ENCODE measurements at places on chromosomes 7 and 10. TPM values are rescaled to one million over a fixed set of nuclear protein-coding genes. Genes with fewer than 3 reads are reported as not detected.

DNA sequence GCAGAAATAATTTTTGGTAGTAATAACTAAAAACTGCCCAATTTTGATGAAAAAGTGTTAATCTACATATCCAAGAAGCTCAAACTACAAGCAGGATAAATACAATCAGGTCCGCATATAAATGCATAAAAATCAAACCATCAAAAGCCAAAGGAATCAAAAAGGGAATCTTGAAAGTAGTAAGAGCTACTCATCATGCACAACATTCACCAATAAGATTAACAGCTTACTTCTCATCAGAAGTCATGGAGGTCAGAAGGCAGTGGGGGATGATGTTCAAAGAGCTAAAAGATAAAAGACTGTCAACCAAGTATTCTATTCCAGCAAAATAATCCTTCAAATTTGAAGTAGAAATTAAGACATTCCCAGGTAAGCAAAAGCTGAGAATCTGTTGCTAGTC is 76.4 kb downstream of the CRPPA start:
- no peak overlapping the region for H3K27ac ChIP-seq
- no peaks in the 10 kb centered on the region for H3K27me3 ChIP-seq
- H3K4me3 ChIP-seq, result no peak overlapping the region
- no peak for DNase-seq
- H3K36me3 ChIP-seq, result no peaks in the 10 kb centered on the region

GRCh38 chr10:70601746-70602145 is 795 bp downstream of the PRF1 start:
- no peaks in the 10 kb centered on the region for H3K27me3 ChIP-seq
- peaks cover 32% of the 10 kb centered on the region for H3K36me3 ChIP-seq
- no peak for DNase-seq
- peaks cover 36% of the 10 kb centered on the region for H3K4me1 ChIP-seq

DNA sequence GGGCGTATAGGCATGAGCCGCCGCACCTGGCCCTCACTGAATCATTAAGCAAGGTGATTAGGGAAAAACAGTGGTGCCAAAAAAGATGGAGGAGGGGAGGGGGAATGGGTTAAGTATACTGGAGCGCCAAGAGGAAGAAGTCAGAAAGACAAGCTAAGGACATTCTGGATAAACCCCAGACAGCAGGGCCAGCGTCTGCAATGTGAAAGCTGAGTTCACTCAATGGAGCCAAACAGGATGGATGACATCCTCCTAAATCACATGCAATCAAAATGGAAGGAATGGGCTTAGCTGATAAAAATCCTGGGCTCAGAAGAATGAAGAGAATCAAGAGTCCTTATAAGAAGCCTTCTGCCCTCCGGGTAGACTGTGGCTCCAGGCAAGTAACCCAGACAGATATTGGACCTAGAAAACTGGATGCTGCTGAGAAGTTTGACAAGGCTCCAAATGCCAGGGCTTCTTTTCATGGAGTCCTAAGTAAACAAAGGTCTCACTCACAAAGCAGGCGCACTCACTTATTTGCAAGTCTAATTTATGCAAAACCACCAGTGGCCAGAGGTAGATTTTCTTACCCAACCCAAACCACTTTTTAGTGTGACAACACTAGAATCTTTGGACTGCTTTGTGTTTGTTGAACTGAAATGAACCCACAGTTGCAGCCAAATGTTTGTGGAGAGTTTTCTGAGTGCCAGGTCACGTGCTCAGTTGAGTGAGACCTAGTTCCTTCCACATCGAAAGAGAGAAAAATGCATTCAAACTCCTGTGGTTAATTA is 519.1 kb upstream of the AUTS2 start:
- H3K4me3 ChIP-seq, result no peak overlapping the region
- DNase-seq, result no peak
- H3K27ac ChIP-seq, result no peak overlapping the region
- H3K36me3 ChIP-seq, result peaks cover 2% of the 10 kb centered on the region
- H3K4me1 ChIP-seq, result no peaks in the 10 kb centered on the region
- H3K27me3 ChIP-seq, result no peaks in the 10 kb centered on the region

TFEC gene
- not detected for total RNA-seq
